ENCODE measurements at places on chromosomes 6 and 20.

DNA sequence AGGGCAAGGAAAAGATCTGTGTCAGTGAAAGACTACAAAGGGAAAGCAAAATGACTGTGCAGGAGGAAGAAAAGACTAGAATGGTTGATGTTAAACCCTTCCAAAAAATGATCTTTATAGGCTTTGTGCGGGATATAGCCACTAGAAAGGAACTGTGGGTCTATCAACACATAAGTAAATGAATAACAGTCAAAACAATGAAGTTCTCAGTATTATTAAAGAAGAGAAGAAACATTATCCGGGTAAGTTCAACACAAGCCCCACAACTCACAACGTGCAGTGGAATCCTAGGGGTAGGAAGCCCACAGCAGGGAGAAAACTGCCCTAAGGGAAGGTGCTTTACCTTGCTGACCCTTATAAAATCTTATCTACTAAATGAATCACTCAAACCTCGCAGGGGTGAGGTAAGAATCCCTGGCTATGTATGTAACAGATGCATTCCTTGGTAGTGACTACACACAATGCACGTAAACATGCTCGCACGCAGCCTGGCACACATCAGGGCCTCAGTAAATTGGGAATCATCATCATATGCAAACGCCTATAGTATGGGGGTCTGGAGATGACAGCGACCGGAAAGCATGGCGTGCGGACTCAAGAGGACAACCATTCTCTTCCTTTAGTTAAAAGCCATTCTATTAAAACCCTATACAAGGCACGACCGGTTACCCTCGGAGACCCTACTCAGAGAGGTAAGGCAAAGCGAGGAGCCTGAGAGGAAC is 11.3 kb downstream of the TFAP2A start:
- ATAC-seq, result peak; percentile 40

DNA sequence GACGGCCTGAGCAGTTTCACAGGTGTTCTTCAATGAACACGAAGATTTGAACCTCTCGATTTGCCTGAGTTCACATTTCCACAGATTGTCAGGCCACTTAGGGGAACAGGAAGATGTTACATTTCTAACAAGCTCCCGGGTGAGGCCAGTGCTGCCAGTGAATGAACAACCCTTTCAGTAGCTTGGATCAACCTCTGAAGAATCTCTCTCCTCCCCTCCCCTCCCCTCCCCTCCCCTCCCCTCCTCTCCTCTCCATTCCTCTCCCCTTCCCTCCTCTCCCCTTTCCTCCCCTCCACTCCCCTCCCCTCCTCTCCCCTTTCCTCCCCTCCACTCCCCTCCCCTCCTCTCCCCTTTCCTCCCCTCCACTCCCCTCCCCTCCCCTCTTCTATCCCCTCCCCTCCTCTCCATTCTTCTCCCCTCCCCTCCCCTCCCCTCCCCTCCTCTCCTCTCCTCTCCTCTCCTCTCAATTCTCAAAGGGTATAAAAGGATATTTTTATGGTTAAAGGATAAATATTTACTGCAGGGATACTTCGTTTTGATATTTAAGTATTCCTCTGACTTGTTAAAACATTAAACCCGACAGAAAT is 114.1 kb upstream of the INSM1 start:
- ATAC-seq, result no peak

GRCh38 chr20:24633026-24633425 is 163.6 kb downstream of the SYNDIG1 start:
- ATAC-seq, result no peak

GRCh38 chr20:10671919-10672623 is 1.7 kb downstream of the JAG1 start:
- ATAC-seq, result peak; percentile 26

DNA sequence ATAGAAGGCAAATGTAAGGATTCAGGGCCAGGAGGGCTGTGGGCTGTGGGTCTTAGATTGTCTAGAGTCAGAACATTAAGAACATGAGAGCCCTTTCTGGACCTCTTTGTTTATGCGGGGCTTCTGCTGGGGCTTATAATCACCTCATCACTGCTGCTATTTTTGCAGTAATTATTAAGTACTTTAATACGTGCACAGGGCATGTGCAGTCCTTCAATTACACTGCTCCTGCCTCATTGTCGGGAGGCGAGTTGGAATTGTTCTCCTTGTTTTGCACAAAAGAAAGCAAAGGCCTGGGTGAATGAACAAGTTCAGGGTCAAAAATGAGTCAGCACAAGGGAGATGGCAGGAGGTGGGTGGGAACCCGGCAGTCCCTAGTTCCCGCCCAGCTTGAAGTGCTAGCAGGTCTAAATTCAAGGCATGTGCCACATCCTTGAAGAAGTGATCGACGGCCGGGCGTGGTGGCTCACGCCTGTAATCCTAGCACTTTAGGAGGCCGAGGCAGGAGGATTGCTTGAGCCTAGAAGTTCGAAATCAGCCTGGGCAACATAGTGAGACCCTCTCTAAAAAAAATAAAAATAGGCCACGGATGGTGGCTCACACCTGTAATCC is 34.4 kb upstream of the PTPN1 start:
- ATAC-seq, result no peak

DNA sequence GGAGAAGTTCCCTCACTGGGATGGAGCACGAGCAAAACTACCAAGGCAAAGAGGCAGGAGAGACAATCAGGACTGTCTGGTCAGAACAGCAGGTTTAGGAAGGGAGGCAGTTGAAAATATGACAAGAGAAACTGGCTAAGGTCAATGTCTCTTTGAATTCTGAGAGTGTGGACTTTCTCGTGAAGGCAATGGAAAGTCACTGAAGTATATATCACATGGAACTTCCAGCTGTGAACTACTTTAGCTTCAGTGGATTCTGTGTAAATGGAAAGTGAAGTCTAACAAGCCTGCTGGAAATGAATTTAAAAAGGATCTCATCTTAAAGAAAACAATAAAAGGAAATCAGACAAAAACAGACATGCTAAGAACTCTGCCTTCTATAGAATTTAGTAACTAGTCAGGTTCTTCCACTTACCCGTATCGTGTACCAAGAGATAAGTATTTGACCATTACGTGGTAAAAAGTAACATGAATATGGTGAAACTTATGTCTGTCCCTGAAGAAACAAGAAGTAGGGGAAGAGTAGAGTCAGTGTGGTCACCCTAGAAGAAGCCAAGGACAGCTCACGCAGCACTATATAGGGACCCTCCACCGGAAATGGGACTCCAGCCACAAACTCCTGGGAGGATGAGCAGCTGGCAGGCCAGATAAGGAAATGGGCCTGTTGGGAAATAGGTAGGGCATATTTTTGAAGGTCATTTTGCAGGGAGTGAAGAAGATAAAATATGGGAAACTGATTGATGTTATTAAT is 123.4 kb downstream of the MAP7 start:
- no peak for ATAC-seq

GRCh38 chr6:15769511-15770018 is 106.7 kb upstream of the DTNBP1 start:
- ATAC-seq, result no peak

DNA sequence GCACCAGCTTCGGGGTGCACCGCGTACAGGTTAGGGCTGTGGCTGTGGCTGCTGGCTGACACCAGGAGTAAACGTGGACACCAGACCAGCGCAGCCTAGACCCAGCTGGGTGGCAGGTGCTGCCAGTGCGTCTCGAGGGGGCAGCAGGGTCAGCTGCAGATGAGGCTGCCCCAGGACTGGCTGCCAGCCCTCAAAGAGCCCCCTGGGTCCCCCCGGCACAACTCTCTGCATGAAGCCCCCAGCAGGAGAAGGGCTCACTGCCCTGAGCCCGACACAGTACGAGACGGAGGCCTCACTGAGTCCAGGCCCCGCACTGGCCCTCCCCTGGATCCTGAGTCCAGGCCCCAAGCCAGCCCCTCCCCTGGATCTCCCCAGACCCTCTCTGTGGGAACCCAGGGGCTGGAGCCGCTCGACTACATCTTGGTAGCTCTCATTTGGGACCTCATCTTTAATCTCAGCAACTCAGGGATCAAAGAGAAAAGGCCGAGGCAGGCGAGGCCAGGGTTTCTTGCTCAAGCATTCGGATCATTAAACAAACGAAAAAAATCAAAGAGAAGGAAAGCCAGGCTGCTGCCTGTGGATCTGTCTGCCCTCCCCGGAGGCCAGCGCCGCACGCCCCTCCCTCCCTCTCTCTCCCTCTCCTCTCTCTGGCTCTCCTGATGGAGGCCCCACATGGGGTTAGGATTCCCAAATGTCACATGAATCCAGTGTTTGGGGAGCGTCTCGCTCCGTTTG is 7.0 kb upstream of the NKAIN4 start:
- no peak for ATAC-seq

GRCh38 chr6:162710419-162710818 is 17.1 kb downstream of the PRKN start:
- ATAC-seq, result no peak

GRCh38 chr20:37640600-37641561 is 52.9 kb upstream of the CTNNBL1 start:
- ATAC-seq, result peak; percentile 61

- no peak for ATAC-seq
Measured at GRCh38 chr6:44309092-44309491, 4.1 kb downstream of the AARS2 start.

- ATAC-seq, result no peak
Measured at GRCh38 chr20:12210591-12210990, 292.9 kb downstream of the BTBD3 start.

- peak; percentile 99 for ATAC-seq
Measured at GRCh38 chr6:97586344-97586743, 303.3 kb upstream of the MMS22L start.

GRCh38 chr20:13723011-13723410 is 61.7 kb downstream of the ESF1 start:
- no peak for ATAC-seq

GRCh38 chr6:146905181-146905704 is 299.0 kb upstream of the STXBP5 start:
- ATAC-seq, result peak; percentile 86

DNA sequence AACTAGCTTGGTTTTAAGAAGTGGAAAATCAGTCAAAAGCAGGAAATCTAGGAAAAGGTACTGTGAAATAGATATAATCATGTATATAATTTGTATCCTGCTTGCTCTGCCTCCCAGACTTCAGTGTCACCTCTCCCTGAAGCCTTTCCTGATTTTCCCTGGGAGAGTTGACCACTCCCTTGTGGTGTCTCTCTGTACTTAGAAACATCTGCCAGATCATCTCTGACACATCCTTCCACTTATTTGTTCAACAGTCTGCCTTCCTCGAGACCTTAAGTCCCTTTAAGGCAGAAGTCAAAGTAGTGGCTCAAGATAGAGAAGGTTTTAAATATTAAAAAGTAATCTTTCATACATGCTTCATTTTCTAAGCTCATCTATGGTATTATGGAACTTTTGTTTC is 236.5 kb downstream of the CDKAL1 start:
- ATAC-seq, result no peak

GRCh38 chr6:6320901-6321300 is 439 bp upstream of the F13A1 start:
- no peak for ATAC-seq

DNA sequence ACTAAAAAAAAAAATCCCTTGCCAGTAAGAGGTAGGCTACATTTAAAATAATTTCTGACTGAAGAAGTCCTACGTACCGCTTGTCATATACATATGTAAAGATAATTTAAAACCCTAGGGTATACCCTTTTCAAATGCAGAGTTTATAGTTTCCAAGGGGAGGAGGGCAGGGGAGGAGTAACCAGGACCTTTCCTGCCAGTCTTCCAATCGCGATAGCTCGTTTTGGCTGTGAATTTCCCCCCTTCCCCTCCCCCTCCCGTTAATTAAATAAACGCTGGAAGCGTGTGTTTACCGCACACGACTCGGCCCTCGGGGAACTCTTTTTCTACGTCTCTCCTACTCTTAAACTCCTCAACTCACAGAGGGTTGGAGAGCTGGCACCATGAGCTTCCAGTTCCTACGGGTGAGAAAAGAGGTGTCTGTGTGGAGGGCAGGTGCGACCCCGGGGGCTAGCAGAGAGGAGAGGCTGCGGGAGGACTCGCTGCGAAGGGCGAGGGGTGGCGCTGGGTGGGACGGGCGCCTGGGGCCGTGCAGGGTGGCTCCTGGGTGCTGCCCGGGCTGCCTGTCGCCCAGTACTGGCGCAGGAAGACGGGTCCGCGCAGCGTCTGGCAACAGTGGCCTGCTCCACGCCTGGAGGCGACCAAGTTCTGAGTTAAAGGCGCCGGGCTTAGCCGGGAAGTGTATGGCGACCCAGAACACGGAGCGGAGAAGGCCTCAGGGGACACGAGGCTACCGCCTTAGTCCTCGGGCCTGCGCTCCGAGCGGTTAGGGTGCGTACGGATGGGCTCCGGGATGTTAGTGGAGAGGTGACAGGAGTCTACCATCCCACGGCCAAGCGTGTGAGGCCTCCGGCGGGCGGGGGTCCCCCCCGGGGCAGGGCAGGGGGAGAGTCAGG is 4.1 kb upstream of the TFAP2C start:
- no peak for ATAC-seq

DNA sequence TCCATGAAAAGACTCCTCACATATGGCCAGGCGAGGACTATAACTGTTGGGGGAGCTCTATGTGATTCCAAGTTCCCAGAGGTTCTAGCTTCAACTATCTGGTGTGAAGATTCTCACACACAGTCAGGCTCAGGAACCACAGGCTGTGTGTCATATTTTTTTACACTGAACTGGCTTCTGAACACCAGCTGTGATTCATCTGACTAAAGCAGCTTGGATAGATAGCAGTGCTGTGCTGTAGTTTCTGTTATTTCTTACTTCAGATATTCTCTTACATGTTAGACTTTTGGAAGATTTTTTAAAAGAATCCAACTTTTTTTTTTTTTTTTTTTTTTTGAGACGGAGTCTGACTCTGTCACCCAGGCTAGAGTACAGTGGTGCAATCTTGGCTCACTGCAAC is 140.7 kb upstream of the MCHR2 start:
- ATAC-seq, result no peak

GRCh38 chr20:45867819-45868176 is 10.4 kb downstream of the ZSWIM3 start:
- ATAC-seq, result peak; percentile 84

- peak; percentile 72 for ATAC-seq
Measured at GRCh38 chr20:15759594-15759993, 813.7 kb downstream of the KIF16B start.

DNA sequence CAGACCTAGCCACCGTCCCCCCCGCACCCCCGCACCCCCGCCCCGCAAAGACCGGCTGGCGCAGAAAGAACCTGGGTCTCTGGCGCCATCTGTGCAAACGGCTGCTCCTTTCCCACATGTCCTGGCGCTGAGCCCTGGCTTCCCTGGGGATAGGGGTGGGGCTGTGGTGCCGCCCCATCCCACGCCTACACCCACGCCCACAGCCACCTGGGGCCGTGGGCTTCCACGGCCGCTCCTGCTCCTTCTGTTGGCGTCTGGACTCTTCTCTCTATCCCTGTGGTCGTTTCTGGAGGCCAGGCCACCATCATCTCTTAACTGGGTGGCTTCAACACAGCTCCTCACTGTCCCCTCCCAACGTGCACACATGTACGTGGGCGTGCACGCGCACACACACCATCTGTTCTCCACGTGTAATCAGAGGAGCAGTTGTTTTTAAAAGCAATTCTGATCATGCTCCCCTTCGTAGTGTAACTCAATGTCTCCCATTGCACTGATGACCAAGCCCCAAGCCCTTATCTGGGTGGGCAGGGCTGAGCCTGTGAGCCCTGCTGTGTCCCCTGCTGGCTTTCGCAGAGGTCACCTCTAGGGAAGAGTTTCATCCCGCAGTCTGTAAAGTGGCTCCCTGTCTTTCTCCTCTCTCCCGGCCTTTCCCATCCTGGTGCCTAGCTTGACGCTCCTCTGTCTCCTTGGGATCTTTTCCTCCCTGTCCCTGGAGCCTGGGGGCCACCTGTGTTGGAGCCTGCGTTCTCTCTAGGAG is 31.9 kb upstream of the FAM83D start:
- ATAC-seq, result peak; percentile 69

- no peak for ATAC-seq
Measured at GRCh38 chr20:53842301-53843099, 227.9 kb downstream of the BCAS1 start.
